ENCODE measurements at places on chromosomes 1 and 21.

- DNase-seq, result no peak
These were observed 78.0 kb upstream of the RNPC3 start for GRCh38 chr1:103447471-103447870.

GRCh38 chr1:244713332-244713731 is 60.4 kb downstream of the DESI2 start:
- DNase-seq, result no peak

DNA sequence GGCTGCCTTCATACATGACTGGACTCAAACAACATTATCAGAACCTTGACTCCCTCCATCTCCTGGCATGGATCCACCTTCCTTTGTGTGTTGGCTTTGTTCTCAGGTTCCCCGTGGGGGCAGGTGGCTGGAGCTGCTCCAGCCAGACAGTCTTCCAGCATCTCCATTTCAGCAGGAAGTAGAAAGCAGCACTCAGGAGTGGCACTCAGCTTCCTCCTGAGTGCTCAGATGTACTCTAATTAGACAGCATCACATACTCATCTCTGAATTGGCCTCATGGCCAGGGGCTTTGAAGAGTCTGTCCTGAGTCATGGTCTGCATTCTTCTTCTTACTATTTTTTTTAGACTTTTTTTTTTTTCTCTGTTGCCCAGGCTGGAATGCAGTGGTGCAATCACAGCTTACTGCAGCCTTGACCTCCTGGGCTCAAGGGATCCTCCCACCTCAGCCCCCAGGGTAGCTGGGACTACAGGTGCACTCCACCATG is 27.9 kb downstream of the OVAAL start:
- no peak for DNase-seq

DNA sequence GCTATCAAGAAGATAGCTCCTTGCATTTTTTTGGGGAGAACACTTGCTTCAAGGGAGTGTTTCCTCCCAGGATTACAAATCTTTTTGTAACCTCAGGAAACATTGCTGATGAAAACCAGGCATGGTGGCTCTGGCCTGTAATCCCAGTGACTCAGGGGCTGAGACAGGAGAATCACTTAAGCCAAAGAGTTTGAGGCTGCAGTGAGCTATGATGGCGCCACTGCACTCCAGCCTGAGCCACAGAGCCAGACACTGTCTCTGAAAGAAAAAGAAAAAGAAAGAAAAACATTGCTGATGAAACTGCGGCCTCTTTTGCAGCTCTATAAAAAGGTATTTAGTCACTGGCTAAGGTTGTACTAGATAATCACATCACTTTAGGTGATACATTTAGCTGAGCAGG is 7.3 kb downstream of the RNU1-2 start:
- DNase-seq, result no peak

DNA sequence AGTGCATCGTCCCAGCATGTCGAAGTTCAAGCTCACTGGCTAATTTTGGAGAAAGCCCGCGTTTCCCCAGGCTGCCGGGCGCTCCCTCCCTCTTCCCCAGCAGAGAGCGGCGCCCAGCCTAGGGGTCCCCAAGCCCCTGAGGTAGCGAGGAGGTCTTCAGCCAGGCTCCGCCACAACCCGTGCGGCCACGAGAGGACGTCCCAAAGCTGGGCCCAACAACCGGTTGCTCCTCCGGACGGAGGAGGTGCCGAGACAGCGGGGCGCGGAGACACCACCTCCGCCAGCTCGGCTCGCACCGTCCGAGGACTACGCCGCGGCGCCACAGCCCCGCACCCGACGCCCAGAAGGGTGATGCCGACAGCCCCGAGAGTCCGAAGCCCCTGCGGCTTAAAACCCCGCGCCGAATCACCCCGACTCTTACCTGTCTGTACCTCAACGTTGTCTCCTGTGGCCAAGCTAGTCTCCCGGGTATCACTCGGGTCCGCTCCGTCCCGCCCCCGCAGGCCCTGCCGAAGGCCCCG is at the start of gene DENND2C:
TSS of gene DENND2C (minus strand) at position 488 of the 521 bp plus-strand sequence. CDS start 44,065 bp downstream, outside the sequence.
- DNase-seq, result no peak

DNA sequence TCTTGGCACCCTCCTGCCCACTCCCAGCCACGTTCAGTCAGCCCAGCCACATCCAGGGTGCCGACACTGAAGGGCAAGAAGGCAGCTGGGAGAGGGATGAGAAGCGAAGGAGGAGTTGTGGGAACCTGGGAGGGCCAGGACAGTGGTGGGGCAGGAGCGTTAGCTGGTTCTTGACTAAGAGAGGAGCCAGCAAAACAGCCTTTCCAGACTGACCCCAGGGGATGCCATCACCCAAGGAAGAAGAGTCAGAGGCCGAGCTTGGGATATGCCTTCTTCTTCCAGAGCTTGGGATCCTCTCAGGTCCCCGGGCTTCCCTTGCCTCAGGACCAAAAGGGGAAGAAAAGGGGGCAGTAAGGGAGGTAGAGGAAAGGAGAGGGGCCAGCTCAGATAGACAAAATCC is 7.2 kb downstream of the INKA2 start:
- no peak for DNase-seq

DNA sequence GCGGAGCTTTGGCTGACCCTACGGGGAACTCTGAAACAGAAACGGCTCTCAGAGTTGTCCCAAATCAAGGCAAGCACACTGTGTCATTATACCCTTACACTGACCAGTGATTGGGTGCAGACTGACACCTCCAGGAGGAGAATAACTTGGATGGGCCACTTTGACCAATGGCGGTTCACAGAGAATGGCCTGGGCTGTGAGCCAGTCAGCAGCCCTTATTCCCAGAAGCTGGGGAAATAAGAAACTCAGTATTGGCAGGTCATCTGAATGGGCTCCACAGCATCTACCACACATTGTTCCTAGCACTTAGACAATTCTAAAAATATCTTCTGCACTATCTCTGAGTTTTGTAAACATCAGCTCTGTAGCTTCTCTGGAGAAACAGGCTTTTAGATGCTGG is 265.2 kb downstream of the ADGRL2 start:
- DNase-seq, result no peak

- DNase-seq, result no peak
These were observed 4.5 kb downstream of the AJAP1 start for GRCh38 chr1:4658643-4659628.

DNA sequence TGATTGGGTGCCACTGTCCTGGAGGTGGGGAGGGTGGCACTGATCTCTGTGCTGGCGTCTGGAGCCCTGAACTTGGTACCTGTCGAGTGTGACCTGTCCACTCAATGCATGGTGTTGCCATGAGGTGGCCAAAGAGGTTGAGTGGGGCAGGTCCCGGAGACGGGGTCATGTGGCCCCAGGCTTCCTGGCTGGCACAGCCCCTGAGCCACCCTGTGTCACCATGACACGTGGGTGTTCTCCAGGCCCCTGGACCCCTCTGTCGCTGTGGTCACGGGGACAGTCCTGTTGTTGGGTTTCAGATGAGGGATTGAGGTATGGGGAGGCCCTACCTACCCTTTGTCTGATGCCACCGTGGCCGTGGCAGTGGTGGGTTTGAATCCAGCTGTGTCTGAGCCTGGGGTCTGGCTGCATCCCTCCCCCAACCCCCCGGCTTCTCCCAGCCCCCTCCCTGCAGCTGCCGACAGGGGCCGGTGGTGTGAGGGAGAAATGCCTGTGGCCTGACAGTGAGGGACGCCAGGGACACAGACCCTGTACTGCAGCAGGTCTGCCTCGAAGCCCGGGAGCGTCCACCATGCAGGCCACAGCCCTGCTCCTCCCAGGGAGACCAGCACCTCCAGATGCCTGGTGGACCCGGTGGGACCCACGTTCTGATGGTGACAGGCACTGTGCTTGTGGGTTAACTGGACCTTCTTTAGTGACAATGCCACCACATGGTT is 12.0 kb downstream of the TRPM2 start:
- no peak for DNase-seq

DNA sequence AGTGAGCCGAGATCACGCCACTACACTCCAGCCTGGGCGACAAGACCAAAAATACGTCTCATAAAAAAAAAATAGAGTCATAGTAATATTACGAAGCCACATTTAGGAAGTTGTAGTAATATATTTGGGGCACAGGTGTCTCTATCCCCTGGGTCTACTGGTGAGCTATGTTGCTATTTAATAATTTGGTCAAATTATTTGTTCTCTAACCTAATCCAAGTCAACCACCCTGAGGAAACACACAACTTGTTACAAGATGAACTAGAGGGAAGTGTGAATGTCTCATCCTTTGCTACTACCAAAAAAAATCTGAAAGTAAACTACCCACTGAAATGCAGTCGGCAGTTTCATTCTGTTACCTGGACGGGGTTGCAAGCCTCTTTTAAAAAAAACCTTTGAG is 35.3 kb downstream of the RGS8 start:
- no peak for DNase-seq

DNA sequence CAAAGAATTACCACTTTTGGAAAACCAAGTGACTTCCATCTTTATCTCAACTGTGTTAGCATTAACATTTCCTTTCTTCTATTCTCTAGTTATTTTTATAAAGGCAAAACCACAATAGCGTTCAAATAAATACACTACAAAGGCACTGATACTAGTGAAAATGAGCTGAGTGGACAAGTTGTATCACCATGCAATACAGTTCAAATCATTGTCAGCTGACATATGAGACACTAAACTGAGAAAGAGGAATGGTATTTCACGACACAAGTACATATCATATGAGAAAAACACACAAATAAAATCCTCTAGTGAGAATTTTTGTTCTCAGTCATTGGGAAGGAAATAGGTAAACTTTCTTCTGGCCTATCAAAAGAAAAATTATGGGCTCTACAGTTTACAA is 26.2 kb downstream of the ENAH start:
- DNase-seq, result no peak

- DNase-seq, result no peak
These were observed 10.2 kb upstream of the HNRNPR start for GRCh38 chr1:23354245-23354644.

DNA sequence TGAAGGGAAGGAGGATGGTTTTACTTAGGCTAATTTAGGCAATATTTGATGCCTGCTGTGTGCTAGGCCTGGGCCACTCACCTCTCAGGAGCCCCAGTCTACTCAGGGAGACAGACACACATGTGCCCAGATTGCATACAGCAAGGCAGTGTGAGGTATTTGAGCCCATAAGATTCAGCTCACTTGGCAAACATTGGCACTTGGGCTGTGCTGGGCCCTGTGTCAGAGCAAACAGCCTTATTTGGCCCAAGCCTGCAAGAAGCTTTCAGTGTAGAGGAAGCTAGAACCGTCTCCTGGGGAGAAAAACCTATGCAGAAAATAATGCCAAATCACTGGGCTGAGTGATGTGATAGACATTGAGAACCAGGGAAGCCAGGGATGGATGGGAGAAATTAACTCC is 3.9 kb upstream of the SYNC start:
- no peak for DNase-seq

- DNase-seq, result no peak
These were observed 1230.7 kb upstream of the NCAM2 start for GRCh38 chr21:19767546-19767945.

DNA sequence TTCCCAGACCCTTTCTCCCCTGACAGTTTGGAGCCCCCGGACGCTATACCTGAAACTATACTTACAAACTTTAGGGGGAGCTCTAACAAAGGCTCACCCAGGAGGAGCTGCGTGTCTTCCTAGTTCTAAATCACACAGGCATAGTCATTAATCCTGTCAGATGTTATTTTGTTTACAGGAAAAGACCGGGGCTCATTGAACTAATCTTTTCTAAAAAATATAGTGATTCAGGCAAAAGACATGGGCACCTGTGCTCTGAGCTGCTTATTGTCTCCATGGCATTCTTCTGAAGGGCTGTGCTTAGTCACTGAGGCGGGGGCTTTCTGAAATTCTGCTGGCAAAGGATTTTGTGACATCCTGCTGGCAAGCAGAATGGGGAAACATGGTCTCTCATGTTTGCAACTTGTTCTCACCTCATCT is 1577.0 kb downstream of the NCAM2 start:
- DNase-seq, result no peak

DNA sequence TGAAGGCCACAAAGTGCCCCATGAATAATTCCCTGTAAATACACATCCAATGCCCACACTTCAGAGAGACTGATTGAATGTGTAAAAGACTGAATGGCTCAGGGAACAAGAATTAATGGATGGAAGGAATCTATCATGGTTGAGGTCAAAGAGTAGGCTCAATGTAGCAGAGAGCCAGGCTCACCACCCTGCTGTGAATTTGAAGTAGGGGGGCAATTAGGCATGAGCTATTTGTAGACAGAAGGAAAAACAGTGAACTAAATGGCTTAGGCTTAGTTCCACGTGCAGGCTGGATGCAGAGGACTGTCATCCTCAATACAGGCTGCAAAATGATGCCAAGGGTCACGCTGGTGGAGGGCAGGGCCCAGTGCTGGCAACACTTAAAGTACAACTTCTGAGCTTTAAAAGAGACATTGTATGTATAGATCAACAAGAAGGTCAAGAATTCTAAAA is 22.9 kb upstream of the IGSF3 start:
- DNase-seq, result no peak

DNA sequence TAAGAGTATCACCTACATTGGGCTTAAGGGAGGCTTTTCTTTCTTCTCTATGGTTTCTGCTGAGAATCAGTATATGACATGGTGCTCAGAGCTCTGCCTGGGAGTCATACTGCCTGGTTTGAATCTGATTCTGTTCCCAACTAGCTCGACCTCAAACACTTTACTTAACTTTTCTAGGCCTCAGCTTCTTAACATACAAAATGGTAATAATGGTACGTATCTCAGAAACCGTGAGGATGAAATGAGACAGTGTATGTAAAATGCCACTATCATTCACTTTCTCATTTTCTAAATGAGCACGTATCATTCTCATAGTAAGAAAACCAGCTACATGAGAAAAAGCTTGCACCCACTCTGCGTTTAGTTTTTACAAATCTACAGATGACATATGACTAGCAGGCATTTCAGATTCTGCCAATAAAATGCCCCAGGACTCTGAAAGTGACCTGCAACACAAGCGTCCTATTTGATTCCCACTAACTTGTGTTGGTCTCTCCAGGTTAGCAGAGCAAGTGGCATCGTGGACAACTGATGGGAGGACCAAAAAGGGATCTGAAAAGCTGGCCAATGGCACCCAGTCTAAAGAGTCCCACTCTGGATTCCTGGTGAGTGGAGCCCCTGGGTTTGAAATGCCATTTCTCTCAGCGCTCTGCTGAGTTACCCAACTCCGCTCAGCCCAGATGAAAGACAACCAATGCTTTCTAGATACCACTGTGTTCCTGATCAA is 6.1 kb downstream of the CTNNBIP1 start:
- no peak for DNase-seq

GRCh38 chr1:202562444-202563060 is 147.7 kb downstream of the SYT2 start:
- no peak for DNase-seq

DNA sequence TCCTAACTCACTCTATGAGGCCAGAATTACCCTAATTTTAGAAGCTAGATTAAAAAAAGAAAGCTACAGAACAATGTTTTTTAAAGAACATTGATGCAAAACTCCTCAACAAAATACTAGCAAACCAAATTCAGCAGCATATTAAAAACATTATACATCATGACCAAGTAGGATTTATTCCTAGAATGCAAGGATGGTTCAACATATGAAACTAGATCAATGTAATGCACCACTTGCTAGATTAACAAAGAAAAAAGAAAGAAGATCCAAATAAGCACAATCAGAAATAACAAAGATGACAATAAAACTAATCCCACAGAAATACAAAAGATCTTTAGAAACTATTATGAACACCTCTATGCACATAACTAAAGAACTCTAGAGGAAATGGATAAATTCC is 13.3 kb upstream of the PPT1 start:
- DNase-seq, result no peak

Data from stimulated activated CD4-positive, alpha-beta T cell treated with anti-CD3 and anti-CD28 coated beads, Interleukin-1b, Interleukin-23, amount 100 ng/mL, for 1 hour (primary cell).